ENCODE measurements at places on chromosomes 1 and 21. TPM values are rescaled to one million over a fixed set of nuclear protein-coding genes. Genes with fewer than 3 reads are reported as not detected.

GRCh38 chr1:64790832-64791487 is 46.1 kb downstream of the RAVER2 start:
- H3K27ac ChIP-seq = no peak overlapping the region
- H3K36me3 ChIP-seq = peaks cover 19% of the 10 kb centered on the region
- H3K4me3 ChIP-seq = no peak overlapping the region
- no peaks in the 10 kb centered on the region for H3K27me3 ChIP-seq

Gene YARS1
- total RNA-seq = 126 TPM

- no peaks in the 10 kb centered on the region for H3K27me3 ChIP-seq
- DNase-seq = no peak
- H3K4me3 ChIP-seq = no peak overlapping the region
Measured at GRCh38 chr1:65224681-65225091, 76.7 kb downstream of the AK4 start.

- H3K27ac ChIP-seq = peak overlapping the region; percentile 86
- H3K36me3 ChIP-seq = no peaks in the 10 kb centered on the region
- no peak for DNase-seq
- peaks cover 49% of the 10 kb centered on the region for H3K4me1 ChIP-seq
Measured at GRCh38 chr1:28887419-28887834, 26.9 kb upstream of the EPB41 start.

DNA sequence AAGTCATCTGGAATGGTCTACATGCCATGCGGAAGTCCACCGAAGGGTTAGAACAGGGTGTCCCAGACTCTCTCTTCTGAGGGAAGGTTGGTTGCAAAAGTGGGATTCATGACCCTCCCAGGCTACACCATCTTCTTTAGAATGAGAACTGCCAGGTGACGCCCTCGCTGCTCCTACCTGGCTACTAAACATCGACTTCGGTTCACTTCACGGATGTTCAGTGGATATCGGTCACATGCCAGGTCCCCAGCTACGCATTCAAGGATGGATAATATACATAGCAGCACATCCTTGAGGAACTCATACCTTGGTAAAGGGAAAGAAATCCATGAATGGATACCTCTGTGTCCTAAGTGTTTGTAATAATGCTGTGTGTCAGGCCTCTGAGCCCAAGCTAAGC is 3.3 kb upstream of the OPTC start:
- H3K36me3 ChIP-seq = no peaks in the 10 kb centered on the region
- no peak for DNase-seq
- H3K4me1 ChIP-seq = peaks cover 12% of the 10 kb centered on the region
- no peak overlapping the region for H3K27ac ChIP-seq

GRCh38 chr1:40344597-40344996 is 27.5 kb upstream of the COL9A2 start:
- peaks cover 54% of the 10 kb centered on the region for H3K4me1 ChIP-seq
- no peaks in the 10 kb centered on the region for H3K36me3 ChIP-seq
- H3K4me3 ChIP-seq = peak overlapping the region; percentile 29
- no peak overlapping the region for H3K27ac ChIP-seq
- DNase-seq = peak; percentile 72

GRCh38 chr1:236810018-236810417 is 14.9 kb downstream of the MTR start:
- peaks cover 13% of the 10 kb centered on the region for H3K4me1 ChIP-seq
- H3K27ac ChIP-seq = no peak overlapping the region
- DNase-seq = no peak

Gene FMN2
- total RNA-seq = 0.20 TPM

GRCh38 chr1:208233546-208233945 is 10.6 kb downstream of the PLXNA2 start:
- no peaks in the 10 kb centered on the region for H3K36me3 ChIP-seq
- peaks cover 83% of the 10 kb centered on the region for H3K4me1 ChIP-seq
- peak overlapping the region; percentile 63 for H3K27ac ChIP-seq
- DNase-seq = peak; percentile 81
- H3K4me3 ChIP-seq = no peak overlapping the region

All from left lung (tissue), 14 donors.